ENCODE measurements at places on chromosomes 2 and 18.

DNA sequence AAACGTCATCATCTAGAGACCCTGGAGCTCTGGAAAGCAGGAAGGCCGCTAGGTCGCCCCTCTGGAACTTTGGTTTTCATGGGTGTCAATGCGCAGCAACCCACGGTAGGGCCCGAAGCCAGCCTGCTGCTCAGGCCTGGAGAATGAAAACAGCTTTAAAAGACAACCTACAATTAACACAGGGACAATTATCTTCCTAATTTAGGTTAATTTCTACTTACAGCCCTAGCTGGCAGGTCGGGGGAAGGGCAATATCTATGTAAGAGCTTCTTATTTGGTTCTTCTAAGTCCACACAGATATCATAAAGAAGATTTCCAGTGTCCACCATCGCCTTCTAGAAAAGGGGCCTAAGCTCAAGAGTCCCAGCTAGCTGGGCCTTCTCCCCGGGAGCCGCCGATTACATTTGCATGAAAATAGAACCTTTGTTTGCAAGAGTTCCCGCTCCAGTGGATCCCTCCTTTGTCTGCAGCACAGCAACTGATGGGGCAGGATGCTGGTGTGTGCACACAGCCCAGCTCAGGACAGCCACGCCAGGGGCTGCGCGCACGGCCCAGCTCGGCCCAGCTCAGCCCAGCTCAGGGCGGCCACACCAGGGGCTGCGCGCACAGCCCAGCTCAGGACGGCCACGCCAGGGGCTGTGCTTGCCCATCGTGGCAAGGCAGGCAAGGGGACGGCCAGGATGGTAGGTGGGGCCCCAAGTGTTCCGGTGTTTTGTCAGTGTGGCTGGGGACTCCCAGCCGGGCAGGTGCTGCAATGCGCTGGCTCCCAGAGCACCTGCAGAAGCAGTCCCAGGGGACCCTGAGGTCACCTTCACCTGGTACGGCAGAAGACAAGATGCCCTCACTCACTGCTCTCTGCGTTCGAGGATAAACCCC is 109.1 kb downstream of the HDAC4 start:
- no peak overlapping the region for H3K27ac ChIP-seq
- H3K36me3 ChIP-seq: no peaks in the 10 kb centered on the region
- H3K4me1 ChIP-seq: peaks cover 73% of the 10 kb centered on the region

DNA sequence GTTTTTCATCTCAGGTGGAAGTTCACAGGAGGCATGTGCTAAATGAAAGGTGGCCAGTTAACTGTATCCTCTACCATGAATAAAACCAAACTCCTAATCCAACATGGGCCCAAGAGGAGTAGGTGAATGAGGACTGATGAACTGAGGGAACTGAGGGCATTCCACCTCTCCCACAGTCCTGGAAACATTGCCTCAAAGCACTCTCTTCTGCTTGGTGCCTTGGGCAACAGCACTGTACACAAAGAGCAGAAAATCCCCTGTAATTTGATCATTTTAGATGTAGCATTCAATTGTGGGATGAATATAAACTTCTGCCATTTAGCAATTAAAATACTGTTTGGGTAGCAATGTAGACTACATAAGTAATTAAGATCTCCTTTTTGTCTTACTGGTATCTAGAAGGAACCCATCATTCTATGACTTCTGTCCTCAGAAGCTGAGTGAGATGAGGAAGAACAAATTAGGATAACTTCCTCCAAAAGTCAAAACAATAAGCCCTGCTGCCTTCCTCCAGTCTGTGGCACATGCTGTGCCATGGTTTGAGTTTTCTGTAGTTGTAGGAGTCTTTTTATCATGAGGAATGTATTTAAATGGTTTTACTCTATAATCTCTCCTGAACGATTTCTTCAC is 86.7 kb upstream of the ZEB2 start:
- DNase-seq: no peak
- no peak overlapping the region for H3K4me3 ChIP-seq
- H3K27me3 ChIP-seq: no peaks in the 10 kb centered on the region
- no peak overlapping the region for H3K27ac ChIP-seq

DNA sequence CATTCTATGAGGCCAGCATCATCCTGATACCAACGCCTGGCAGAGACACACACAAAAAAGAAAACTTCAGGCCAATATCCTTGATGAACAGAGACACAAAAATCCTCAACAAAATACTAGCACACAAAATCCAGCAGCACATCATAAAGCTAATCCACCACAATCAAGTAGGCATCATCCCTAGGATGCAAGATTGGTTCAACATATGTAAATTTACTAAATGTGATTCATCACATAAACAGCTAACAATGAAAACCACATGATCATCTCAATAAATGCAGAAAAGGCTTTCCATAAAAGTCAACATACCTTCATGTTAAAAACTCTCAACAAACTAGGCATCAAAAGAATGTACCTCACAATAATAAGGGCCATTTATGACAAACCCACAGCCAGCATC is 65.3 kb downstream of the WDPCP start:
- no peaks in the 10 kb centered on the region for H3K4me1 ChIP-seq
- H3K4me3 ChIP-seq: no peak overlapping the region
- H3K27me3 ChIP-seq: no peaks in the 10 kb centered on the region
- DNase-seq: no peak
- no peak overlapping the region for H3K27ac ChIP-seq

DNA sequence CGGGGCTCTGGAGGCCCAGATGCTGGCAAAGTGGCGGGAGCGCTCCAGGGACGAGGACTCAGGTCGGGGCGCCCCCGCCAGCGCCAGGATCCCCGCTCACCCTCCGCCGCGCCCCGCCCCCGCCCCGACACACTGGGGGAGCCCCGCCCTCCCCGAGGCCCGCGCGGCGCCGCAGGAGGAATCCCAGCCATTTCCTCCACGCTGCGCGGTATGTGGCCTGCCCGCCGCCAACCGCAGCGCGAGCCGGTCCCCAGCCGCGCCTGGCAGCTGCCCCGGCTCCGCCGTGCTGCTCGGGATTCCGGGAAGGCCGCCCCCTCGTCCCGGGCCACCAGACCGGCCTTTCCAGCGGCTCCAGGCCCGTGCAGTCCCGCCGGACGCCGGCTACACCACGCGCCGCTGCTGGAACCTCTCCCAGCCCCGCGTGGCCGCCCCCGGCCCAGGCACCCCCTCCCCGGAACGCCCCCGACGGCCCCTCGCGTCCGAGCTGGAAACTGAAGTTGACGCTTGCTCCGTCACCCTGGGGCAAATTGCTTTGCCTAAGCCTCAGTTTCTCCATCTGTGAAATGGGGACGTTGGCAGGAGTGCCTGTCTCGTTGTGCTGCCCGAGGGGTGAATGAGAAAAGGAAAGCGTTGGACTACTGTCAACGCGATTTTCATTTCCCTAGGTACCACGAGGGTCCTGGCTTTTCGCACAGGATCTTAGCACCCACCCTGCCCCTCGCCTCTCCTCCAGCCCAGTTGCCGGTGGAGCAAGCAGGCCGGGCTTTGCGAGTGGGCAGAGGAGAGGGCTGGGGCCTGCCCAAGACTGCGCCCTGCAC is 53.6 kb downstream of the PKDCC start:
- H3K4me3 ChIP-seq: peak overlapping the region; percentile 81
- no peak for DNase-seq
- no peaks in the 10 kb centered on the region for H3K36me3 ChIP-seq

Data from type B pancreatic cell (in vitro differentiated cells).